ENCODE measurements at places on chromosomes 6 and 20. TPM values are rescaled to one million over a fixed set of nuclear protein-coding genes. Genes with fewer than 3 reads are reported as not detected.

DNMT3B gene
- 2.0 TPM for total RNA-seq

GCNT2 gene
- total RNA-seq = 2.6 TPM

ELOVL4 gene
- 12.3 TPM for total RNA-seq

HLA-DRB5 gene
- 0.32 TPM for total RNA-seq

BPIFA1 gene
- not detected for total RNA-seq

DOK5 gene
- total RNA-seq = 31.6 TPM

DLL1 gene
- total RNA-seq = 1.0 TPM

RBBP8NL gene
- not detected for total RNA-seq

NKAIN4 gene
- total RNA-seq = not detected

HLA-F gene
- 16.4 TPM for total RNA-seq

WFDC12 gene
- not detected for total RNA-seq

SYNDIG1 gene
- 1.2 TPM for total RNA-seq

TMEM151B gene
- under 0.01 TPM for total RNA-seq

ZNF334 gene
- 6.9 TPM for total RNA-seq

DYNLT2 gene
- total RNA-seq = 1.5 TPM

GNMT gene
- not detected for total RNA-seq

PERP gene
- 28.5 TPM for total RNA-seq

PAK5 gene
- total RNA-seq = not detected

KIFC1 gene
- total RNA-seq = 15.9 TPM

CTAGE9 gene
- total RNA-seq = not detected

PTGIS gene
- 42.8 TPM for total RNA-seq

SCRT2 gene
- not detected for total RNA-seq

POPDC3 gene
- 71.8 TPM for total RNA-seq

TBXT gene
- total RNA-seq = not detected
